ENCODE measurements at places on chromosomes 6 and 20. TPM values are rescaled to one million over a fixed set of nuclear protein-coding genes. Genes with fewer than 3 reads are reported as not detected.

- H3K4me1 ChIP-seq = no peaks in the 10 kb centered on the region
- H3K4me3 ChIP-seq = peak within 1 kb of the TSS; percentile 37
- no peaks in the 10 kb centered on the region for H3K27me3 ChIP-seq
- no peaks in the 10 kb centered on the region for H3K36me3 ChIP-seq
These were observed at the start of gene VNN1 for GRCh38 chr6:132713352-132714134. VNN1 (minus strand) TSS chr6:132714055; CDS start chr6:132714035, 20 bp downstream.

- peaks cover 2% of the 10 kb centered on the region for H3K4me1 ChIP-seq
- DNase-seq = no peak
- H3K36me3 ChIP-seq = no peaks in the 10 kb centered on the region
- no peak overlapping the region for H3K27ac ChIP-seq
- H3K27me3 ChIP-seq = no peaks in the 10 kb centered on the region
These were observed 5.1 kb upstream of the C20orf144 start for GRCh38 chr20:33656783-33657703.

Gene MDFI
- total RNA-seq = 16.9 TPM

Gene SEC23B
- total RNA-seq = 67.3 TPM

Gene MAP7
- 40.0 TPM for total RNA-seq

DNA sequence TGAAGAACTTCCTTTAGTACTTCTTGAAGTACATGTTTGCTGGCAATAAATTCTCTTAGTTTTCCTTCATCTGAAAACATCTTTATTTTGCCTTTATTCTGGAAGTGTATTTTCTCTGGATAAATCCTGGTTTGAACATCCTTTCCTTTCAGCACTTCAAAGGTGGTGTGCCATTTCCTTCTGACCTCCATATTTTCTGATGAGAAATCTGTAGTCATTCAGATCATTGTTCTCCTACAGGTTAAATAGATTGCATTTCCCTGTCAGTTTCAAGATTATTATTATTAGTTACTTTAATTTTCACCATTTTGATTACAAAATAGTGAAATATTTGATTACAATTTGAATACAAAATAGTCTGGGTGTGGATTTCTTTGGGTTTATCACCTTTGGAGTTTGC, 134.5 kb downstream of the CDH26 start:
- no peak overlapping the region for H3K27ac ChIP-seq
- no peak overlapping the region for H3K4me3 ChIP-seq

DNA sequence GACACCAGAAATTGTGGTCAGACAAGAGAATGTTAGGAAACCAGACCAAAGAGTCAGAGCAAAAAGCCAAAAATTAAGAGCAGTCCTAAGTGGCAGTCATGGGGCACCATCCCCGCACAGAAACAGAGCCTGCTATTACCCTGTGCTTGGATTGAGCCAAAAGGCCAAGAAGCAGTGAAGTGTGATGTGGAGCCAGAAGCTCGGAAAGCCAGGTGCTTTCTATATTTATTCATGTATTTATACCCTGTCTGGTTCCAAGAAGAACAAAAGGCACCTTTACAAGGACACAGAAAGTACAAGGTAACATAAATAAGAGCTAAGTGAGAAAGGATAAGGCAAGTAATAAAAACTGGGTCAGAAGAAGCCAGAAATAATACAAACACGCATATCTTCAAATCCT, 336.2 kb upstream of the CNR1 start:
- H3K36me3 ChIP-seq = no peaks in the 10 kb centered on the region
- no peaks in the 10 kb centered on the region for H3K27me3 ChIP-seq
- no peaks in the 10 kb centered on the region for H3K4me1 ChIP-seq
- peak; percentile 9 for DNase-seq

DNA sequence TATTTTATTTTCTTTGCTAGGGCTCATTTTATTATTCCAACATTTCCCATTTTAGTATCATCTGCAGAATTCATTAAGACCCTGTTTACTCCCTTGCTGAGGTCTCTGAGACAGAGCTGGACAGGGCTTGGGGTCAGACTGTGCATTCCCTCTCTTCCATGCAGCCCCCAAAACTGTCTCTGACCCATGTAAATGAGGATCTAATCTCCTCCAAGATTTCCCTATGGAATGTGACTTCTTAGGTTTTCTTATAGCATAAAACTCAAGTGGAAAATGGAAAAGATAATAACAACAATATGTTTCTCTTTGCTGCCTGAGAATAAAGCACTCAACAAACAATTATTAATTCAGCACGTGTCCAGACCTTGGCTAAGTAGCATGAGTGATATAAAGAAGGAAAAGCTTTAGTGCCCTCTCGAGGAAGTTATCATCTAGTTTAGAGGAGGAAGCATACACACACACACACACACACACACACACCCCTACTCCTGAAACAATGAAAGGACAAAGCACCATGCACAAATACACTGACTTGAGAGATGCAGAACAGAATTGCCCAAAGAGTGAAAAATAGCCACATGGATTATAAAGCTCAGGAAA, 815.5 kb downstream of the BCKDHB start:
- H3K4me3 ChIP-seq = no peak overlapping the region
- no peaks in the 10 kb centered on the region for H3K36me3 ChIP-seq
- no peaks in the 10 kb centered on the region for H3K27me3 ChIP-seq
- no peak overlapping the region for H3K27ac ChIP-seq
- H3K4me1 ChIP-seq = no peaks in the 10 kb centered on the region

DNA sequence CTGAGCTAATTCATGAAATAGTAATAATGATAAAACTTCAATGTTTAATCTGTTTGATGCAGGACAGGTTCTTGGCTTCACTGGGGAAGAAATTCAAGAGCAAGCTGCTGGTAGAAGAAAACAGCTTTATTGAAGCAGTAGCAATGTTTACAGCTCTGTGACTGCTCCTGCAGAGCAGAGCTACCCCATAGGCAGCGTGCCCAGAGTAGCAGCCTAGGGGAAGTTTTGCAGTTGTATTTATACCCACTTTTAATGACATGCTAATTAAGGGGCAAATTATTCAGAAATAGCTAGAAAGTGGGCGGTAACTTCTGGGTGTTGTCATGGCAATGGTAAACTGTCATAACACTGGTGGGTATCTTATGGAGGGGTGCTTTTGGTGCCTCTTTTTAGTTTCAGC, 518.0 kb downstream of the RFPL4B start:
- DNase-seq = no peak
- H3K27me3 ChIP-seq = no peaks in the 10 kb centered on the region
- H3K27ac ChIP-seq = no peak overlapping the region

- no peaks in the 10 kb centered on the region for H3K36me3 ChIP-seq
- no peak overlapping the region for H3K27ac ChIP-seq
- H3K4me1 ChIP-seq = no peaks in the 10 kb centered on the region
These were observed 207.6 kb downstream of the THBS2 start for GRCh38 chr6:169046021-169046420.

- H3K27ac ChIP-seq = no peak overlapping the region
- H3K4me3 ChIP-seq = no peak overlapping the region
- H3K4me1 ChIP-seq = no peaks in the 10 kb centered on the region
These were observed 151.6 kb upstream of the CDH4 start for GRCh38 chr20:61100489-61100888.

Gene HS3ST5
- 0.09 TPM for total RNA-seq

Gene MRPL14
- 27.9 TPM for total RNA-seq

Gene LY6G5B
- 15.1 TPM for total RNA-seq
